ENCODE measurements at places on chromosomes 1 and 21.
A peak's percentile ranks its signal among the peaks of the same experiment; 100 is the strongest.

DNA sequence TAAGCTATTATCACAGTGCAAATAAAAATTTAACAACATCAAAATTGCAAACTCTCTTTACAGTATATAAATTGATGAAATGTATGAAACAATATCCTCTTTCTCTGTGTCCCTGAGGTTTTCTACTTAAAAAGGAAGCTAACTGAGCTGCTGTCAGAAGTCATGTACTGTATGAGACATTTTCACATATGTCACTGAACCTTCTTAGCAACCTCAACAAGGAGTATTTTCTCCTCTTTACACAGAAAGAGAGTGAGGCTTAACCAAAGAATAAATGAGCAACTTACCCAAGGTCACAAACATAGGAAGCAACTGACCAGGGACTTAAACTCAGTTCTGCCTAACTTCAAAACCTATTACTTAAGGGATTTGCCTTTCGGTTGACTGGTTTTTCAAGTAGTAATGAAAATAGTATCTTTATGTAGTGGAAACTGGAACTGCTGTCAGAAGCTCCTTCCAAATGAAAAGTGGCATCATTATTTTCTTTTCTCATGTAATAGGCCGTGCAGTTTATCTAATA, 288.9 kb downstream of the LRRIQ3 start:
- no peak for DNase-seq

DNA sequence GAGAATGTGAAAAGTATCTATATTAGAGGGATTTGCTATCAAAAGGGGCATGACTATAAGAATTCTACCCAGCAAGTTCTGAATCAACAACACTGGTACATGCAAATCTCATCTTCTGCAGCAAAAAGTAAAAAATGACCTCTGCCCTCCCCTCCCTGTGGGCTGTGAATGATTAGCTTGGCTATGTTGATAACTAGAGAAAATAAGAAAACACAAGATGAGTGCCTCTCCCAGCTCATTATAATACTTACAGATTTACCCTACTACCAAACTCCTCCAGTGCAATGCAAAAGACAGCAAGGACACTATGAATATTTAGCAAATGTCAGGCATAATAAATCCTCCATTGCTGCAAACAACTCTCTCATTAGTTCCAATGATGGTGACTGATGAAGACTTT, 102.4 kb downstream of the SLC45A1 start:
- no peak for DNase-seq

GRCh38 chr1:247204177-247204647, 32.4 kb upstream of the ZNF124 start:
- DNase-seq, result no peak

GRCh38 chr1:158149577-158150269, 31.0 kb upstream of the CD1D start:
- DNase-seq, result peak; percentile 3

DNA sequence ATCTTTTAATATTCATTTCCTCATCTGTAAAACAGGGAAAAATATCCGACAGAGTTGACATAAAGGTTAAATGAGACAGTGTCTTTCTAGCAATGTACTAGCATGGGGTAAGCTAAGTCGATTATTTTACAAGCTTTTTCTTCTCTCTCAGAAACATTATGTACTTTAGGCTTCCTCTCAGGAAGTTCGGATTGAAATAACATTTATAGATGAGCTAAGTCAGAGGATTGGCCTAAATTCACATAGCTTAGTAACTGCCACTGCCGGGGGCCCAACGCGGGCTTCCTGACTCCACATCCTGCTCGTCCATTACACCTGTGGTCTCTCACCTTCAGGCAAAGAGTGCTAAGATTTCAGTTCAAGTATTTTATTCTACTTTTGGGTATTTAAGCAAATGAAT, 462.3 kb upstream of the NFIA start:
- no peak for DNase-seq

DNA sequence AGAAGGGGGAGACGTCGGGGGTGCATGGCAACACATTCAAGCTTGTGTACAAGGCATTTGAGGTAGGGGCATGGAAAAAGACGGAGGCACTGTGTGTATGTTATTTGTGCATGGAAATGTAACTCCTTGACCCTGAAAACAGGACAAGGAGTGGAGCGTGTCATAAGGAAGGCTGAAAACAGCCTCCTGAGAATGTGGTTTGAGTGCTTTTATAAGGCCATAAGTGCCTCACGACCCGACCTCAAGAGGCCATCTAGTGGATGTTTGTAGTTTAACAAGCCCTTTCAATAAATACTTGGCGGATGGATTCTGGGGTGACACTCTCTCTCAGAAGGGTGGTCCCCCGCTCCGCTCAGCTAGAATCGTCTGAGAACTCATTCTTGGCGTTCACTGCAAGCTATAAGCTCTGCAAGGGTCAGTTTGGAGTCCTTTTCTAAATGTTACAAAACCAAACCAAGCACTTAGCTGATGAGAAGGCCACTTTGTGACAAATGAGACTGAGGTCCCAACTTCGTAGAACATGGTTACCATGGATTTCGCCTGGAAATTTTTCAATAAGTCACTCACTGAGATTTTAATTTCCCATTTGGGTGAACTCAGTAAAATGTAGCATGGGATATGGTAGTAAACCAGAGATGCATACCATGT, 38.8 kb upstream of the CLCA4 start:
- DNase-seq, result no peak

- DNase-seq, result no peak
These were observed 288.5 kb upstream of the SNX7 start for GRCh38 chr1:98373056-98373455.

DNA sequence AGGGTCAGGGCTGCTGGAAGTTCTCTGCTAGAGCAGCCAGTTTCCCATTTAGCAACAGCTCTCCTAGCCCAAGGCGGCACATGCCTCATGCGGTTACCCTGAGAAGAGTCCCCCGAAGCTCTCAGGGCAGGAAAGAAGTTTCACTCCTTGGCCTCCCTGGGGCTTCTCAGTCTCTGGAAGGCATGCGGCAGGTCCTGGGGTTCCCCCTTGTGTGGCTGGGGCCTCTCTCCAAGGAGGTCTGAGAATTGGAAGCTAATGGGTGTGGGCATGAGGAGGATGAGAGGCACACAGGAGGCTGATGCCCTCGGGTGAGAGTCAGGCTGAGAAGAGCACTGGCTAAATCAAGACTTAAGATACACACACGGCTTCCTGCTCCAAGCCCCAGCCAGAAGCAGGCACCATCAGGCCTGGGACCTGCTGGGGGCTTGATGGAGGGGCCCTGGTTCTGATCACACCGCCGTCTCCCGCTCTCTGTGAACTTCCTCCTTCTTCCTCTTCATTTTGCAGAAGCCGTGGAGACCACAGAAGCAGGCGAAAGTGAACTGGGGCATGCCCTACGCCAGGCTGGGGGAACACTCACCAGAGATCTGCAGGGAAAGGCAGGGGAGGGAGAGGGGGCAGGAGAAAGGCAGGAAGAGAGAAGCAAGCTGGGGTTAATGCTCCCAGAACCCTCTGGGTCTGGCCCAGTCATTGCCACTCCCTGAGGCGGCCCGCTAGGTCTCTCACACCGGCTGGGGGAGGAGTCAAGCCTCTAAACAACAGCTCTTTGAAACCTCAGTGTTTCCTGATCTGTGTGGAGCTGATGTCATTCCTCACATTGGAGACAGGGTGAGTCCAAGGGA, 15.1 kb downstream of the BLACAT1 start:
- DNase-seq, result peak; percentile 29

- DNase-seq, result peak; percentile 35
These were observed at the start of gene RAB3B for GRCh38 chr1:51990478-51990965. TSS of gene RAB3B (minus strand) at chr1:51990700. CDS start at chr1:51977117, 13,583 bp downstream.

DNA sequence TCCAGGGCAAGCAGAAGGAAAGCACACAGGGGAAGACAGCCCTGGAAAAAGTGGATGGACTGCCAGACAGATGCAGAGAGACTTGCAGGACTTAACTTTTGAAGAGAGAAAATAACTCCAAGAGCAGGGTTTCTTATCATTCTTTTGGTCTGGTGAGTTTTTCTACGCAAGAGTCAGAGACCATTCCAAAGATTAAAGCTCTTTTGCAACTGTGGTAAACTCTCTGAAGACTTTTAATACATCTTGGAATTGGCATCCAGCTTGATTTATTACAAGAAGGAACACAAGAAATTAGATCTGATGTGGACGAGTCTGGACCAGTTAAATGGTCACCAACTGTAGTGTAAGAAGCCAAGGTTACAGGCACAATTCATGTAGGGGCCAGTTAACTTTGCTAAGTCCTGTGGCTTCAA, 153.4 kb downstream of the SIPA1L2 start:
- DNase-seq, result no peak

GRCh38 chr1:82421782-82422181, 621.0 kb downstream of the ADGRL2 start:
- no peak for DNase-seq

- DNase-seq, result no peak
These were observed 1.9 kb downstream of the GALE start for GRCh38 chr1:23798662-23799142.

DNA sequence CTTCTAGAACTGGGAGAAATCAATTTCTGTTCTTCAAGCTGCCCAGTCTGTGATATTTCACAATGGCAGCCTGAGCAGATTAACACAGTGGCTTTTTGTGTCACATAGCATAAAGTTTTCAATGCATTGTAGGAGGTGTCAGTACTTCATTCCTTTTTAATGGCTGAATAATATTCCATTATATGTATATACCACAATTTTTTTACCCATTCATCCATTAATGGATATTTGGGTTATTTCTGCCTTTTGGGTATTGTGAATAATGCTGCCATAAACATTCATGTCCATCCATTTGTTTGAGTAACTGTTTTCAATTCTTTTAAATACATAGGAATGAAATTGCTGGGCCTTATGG, 191.5 kb downstream of the SETD4 start:
- DNase-seq, result no peak
